Activated CD4-positive, CD25-positive, alpha-beta regulatory T cell (primary cell): ENCODE measurements at places on chromosomes 4 and X.

DNA sequence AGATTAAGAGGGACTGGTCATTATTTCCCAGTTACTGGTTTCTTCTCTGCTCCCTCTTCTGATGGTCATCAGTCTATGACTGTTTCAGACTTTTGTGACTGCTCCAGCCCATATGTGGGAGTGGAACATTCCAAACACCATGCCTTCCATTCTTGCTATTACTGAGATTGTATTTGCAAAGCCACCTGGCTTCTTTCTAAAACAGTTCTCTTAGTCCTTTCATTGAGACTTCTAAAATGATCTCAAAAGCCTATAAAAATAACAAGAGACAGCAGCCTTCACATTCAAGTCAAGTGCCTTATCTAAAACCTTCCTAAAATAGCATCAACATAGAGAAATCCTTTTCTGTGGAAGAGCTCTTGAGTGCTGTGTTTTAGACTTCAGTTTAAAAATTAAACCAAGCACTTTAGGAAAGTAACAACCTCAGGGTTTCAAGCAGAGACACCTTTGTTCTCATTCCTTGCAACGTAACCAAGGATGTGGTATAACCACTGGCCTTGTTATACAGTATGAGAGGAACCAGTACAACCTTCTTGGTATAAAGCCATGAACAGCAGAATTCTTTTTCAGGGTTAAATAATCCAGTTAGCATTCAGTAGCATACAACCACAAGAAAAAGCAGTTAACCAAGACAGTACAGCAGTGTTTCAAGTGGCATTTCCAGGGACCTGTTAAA, 97.1 kb downstream of the NFKB1 start:
- no peak for DNase-seq

GRCh38 chrX:16839852-16840460, 30.2 kb downstream of the RBBP7 start:
- DNase-seq: no peak

DNA sequence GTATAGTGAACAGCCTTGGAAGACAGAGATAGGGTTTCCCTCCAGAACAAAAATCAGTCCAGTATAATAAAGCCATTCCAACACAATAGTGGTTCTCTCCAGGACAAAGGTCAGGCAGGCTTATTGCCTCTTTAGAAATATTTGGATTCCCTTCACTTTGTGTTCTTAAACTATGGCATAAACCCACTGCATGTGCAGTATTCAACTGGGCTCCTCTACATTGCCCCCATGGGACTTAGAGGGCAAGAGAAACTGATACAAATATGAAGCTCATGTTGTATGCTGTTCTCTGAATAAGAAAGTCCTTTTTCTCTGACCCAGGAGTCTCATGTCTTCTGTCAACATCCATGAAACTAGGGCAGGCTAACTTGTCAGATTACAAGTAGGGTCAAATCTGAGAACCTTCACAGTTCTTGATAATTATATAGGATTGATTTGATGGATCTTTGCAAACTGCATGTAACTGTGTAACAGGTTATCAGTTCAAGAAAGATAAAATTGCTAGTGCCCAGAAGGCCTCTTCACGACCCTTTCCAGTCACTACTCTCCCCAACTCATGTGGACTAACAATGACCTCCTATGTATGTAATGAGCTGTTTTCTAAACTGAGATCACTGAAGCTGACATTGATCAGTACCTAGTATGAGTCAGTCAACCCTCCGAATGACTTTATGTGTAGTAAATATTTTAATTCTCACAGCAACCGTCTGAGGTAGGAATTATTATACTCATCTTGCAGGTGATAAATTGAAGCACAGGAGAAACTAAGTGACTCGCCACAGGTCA, 31.9 kb upstream of the FAM9C start:
- no peak for DNase-seq

DNA sequence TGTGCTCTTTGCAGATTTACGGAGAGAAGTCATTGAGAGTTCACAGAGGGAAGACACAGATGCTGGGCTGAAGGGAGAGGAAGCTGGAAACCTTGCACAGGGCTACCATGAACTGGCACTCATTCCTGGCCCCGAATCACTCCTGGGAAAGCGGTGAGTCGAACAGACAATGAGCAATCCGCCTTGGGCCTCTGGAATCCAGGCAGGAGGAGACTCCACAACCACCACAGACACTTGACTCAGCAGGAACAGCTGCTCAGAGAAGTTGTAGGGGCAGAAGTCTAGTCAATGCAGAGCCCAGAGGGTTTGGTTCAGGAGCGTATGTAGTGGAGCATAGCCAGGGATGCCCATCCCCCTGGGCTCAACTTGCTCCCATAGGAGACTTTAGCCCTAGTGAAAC, 62.8 kb upstream of the GRIA3 start:
- no peak for DNase-seq

DNA sequence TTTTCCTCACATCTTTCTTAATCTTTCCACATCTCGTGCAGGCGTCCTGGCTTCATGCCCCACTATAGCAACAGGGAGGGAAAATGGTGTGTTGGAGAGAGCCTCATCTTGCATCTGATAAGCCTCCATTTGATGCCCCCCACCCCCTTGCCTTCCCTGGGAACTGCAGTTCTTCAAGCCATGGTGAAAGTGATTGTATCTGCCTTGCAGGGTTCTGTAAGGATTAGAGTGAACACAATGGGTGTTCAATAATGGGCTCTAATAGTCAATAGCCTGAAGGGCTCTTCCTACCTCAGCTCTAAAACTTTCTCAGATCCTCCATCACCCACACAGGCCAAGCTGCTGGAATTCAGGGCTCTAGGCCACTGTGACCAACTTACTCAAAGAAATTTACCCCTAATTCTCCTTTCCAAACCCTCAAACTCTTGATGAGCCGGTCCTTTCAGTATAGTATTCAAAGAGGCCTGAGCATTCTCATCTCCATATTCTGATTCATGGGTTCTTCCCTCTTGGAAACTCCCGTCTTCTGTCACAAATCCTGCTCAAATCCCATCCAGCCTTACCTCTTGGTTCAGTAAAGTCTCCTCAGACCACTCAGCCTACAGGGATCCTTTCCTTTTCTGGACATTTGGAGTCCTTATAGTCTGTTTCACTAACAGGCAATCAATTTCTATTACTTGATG, 128.3 kb upstream of the TRIM2 start:
- no peak for DNase-seq

DNA sequence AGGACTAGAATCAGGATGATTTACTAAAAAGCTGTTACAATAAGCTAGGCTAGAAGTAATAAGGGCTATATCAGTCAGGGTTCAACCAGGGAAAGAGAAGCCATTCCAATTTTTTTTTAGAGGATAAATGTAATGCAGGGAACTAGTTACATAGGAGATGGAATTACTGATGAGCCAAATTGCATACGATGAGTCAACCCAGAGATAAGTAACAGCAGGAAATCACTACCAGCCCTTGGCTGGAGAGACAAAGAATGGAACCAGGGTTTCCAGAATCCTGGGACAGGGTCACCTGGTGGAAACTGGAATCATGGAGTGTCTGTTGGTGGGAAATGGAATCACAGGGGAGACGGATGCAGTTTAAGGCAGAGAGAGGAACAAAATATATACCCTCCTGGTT, 13.1 kb upstream of the MAGEA4 start:
- DNase-seq: no peak

- no peak for DNase-seq
Observed at GRCh38 chrX:4881277-4881676, 1167.8 kb upstream of the PRKX start.

DNA sequence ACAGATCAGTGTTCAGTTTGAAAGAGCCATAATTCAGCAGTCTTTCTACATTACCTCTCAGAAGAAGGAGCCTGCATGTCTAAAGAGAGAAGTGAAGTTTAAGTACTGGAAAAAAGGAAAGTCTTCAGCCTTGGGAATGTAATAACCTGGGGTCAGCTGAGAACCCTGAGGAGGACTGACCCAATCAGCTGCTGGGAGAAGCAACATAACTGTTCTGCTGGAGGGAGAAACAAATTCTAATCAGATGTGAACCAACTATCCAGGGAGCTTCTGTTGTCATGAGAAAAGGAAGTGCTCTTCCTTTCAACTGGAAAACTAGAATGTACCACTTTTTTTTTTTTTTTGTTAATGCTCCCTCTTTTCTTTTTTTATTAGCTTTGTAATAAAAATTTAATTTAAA, 64.5 kb upstream of the PDE5A start:
- DNase-seq: no peak

DNA sequence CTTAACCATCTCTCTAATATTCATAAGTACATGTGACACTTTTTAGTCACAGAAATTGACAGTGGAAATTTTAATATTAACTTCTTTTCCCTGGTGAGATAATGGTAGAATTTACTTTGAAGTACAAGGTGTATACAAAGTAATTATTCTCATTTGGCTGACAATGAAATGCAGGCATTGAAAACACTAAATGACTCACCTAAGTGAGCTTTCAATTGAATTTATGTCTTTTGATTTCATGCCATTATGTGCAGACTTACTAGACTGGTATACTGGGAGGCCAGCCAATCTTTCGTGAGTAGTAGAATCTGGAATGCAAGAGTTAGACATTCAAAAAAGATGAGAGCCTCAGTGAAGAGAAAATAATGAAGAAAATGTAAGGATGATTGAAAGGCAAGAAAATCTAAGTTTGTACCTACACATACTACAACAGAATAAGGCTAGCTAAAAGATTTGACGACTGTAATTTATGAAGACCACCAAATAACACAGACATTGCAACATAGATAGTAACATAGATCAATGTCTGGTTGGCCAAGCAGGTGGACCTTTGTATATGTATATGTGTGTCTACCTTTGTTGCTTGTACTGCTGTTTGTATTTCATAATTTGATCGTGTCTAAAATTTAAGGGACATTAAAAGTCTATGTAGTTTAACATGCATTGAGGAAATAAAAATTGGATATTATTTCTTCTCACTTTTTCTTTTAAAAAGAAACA, 459.7 kb downstream of the IL15 start:
- DNase-seq: no peak

DNA sequence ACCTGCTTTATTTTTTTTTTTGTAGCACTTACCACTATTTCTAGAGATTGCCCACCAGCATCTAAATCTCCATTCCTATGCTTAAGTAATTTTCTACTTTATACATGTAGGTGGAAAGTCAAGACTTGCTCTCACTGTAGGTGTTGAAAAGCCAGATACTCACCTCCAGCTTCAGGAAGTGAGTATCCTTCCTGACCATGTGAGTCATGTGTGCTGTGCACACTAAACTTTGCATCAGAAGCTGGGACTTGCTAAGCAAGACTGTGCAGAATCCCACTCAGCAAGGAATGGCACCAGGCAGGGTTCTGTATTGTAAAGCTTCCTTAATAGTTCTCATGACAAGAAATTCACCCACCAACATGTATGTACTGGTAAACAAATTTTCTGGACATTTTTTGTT, 151.8 kb downstream of the POU4F2 start:
- DNase-seq: no peak

DNA sequence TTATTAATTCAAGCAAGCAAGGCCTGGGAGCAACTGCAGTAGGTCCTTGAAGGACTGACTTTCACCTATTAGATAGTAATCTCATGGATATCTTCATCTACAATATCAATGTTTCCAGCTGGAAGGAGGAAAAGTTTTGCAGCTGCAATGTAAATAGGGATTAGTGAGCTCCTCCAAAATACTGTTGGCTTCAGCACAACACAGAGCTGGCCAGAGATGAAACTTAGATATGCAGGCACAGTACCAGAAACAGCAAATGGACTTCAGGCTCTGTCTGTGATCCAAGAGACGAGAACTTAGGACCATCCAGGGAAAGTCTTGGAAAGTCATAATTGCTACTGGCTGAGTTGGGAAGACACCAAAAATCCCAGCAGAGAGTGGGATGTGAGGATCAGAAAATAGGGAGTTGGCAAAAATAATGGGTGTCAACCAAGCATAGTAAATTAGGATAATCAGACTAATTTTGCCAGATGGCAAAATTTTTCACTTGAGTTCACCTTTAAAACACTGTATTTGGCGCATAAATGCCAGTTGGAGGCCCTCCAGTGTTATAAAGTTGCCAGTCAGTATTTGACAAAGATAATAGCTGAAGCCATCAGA, 57.5 kb downstream of the PARM1 start:
- DNase-seq: no peak

DNA sequence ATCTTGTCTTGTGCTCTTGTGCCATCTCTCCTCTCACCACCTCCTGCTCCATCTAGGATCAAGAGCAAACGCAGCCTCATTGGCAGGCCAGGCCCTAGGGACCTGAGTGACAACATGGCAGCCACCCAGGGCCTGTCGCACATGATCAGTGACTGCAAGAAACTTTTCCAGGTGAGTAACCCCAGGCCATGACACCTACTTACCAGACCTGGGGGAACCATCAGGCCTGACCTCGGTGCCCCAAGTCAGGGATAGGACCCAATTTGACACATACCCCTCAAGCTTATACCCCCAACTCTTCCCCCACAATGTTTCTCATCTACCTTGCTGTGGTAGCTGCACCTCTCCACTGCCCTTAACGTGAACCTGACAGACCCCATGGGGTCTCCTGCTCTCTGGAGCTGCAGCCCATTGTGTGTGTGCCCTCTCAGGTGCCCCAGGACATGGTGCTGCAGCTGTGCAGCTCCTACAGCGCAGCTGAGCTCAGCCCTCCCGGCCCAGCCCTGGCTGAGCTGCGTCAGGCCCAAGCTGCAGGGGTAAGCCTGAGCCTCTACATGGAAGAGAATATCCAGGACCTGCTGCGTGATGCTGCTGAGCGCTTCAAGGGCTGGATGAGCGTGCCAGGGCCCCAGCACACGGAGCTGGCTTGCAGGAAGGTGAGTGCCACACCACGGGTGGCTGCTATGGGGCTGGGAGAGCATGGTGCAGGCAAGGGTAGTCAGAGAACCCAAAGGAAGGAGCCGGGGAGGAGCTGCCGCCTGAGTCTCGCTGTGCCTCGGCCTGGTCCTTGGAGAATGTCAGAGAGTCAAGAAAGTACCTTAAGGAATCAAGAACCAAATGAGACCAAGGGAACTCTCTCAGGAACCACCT, 74.8 kb downstream of the STARD8 start:
- no peak for DNase-seq

DNA sequence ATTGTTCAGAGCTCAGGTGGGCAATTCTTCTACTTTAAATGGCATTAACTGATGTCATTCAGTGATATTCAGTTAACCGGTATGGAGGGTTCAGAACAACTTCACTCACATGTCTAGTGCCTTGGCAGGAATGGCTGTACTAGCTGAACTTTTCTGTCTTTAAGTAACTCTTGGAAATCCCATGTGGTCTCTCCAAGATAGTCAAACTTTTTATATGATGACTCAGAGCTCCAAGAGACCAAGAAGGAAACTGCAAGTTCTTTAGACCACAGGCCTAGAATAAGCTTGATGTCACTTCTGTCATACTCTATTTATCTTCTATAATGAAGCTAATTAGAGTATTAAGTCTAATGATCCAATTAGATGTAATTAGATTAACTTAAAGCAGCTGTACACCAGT, 24.9 kb downstream of the LHFPL1 start:
- DNase-seq: no peak

DNA sequence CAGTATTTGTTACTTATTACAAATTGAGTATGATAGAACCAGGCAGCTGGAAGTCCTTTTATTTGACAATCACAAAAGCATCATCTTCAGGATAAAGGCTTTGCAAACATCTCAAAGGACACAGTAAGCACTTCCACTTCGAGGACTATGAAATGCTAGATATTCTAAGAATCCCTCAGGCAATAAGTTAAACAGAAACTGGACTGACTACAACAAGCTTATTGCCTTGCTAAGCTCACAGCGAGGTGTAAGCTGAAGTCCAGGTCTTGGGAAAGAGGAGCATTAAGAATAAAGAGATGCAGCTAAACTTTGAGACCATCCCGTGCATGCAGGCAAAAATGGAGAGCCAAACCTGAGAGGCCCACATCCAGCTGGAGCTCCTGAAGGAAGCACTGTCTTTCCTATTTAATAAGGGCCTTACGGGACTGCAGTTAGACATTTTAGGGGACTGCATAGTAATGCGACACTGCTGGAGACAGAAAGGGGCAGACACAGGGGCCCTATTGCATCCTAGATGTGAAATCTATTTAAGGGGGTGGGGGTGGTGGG, 38.7 kb downstream of the DCHS2 start:
- DNase-seq: no peak
